Lung microvascular endothelial cell (primary cell): ENCODE measurements at places on chromosomes 5 and 9.

GRCh38 chr9:32590898-32591297 is 17.9 kb upstream of the NDUFB6 start:
- no peak for DNase-seq

DNA sequence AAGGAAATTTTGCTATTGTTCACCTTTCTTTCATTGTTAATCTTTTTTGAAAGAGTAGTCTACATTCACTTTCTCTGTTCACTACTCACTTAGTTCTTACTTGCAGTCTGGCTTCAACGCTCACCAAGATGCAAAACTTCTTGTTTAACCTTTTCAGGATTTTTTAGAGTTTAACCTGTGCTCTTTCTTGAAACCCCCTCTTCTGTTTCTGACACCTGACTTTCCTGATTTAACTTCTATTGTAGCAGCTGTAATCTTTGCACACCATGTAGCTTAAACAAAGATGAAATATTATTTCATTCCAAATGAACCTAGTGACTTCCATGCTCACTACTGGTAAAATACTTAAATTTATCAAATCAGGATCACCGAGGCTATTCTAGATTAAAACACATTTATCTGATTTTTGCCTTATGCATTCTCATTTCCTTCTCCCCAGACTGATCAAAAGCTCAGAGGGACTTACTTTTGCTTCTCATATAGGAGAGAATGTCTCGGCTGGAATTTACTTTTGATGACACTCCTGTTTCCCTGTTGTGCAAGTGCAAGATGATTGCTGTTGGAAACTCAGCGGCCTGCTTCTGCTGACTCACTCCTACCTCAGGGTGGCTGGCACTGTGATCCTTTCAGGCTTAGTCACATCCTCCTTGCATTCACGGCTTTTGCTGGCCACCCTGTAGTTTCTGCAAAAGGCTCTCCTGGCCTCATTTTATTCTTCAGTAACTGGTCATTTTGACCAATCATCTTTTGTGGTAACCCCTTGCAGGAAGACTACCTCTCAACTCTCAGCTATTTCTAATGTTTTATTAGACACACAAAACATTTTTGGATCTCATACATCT is 109.3 kb upstream of the IFNE start:
- DNase-seq, result peak; percentile 97

GRCh38 chr5:74402553-74402952 is 238.0 kb downstream of the ENC1 start:
- DNase-seq, result no peak

GRCh38 chr5:145946112-145946861 is 9.9 kb downstream of the SH3RF2 start:
- peak; percentile 55 for DNase-seq

DNA sequence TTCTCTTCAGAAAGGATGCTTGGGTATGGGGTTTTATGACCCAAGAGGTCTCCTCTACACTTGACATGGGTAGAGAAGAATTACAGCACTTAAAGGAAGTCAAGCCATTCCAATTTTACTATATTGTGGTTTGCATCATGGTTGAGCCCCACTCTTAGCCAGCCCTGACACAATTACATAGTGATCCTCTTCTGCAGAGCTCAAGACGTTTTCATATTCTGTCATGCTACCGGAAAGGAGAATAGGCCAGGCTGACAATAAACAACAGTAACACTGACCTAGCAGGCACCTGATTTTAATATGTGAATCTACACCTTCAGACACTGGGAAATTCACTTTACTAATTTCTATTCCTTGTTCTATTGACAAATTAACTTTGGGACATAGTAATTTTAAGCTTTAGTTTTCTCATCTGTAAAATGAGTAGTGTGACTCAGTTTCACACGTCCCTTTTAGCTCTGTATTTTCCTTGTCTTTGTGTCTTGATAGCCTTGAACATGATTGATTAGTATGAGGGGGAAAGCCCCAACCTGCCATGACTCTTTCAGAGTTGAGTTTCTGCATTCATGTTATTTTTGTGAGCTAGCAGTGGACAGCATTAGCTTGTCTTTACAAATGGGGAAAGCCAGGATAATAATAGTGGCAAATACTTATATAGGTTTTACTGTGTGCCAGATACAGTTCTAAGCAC is 83.8 kb downstream of the SV2C start:
- no peak for DNase-seq

- DNase-seq, result no peak
Observed at GRCh38 chr5:135574493-135574892, 4.3 kb downstream of the CXCL14 start.

DNA sequence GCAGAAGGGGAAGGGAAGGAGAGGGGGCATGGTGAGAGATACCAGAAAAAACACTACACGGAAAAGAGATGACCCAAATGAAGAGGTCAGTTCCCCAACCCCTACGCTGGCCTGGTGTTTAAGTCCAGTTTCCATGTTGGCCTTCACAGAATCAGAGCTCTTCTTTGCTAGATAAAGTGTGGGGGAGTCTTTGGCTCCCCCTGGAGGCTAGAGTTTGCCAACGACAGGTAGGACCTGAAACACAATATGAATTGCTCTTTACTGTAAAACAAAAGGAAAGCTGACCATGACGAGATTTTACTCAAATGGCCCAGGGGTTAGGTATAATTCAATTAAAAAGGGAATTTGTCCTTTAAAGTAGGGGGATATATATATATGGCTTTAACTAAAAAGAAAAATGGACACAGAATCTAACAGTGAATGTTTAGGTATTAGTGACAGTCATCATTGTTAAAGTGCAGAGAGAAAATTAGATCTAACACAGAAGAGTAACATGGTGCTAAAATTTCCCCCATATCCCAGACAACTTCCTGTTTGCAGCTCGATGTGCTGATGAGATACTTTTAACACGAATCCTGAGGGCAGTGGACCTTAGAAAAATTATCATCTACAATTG is 92.0 kb downstream of the SV2C start:
- peak; percentile 56 for DNase-seq

DNA sequence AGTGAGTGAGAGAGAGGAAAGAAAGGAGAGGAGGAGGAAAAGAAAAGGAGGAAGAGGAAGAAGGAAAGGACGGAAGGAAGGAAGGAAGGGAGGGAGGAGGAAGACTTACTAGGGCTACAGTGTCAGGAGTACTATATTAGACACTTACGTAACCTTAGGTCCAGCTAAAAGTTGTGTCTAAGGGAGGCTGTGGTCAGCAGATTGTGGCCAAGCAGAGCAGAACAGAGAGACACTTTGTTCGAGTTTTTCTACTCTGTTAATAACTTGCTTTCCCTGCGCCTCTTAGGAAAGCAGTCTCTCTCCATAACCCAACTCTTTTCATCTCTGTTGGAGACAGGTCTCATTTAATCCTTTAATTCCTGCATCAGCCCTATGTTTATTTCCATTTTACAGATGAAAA is 138.9 kb downstream of the KCNN2 start:
- no peak for DNase-seq

GRCh38 chr9:98547606-98548005 is 161.1 kb downstream of the GABBR2 start:
- no peak for DNase-seq

- DNase-seq, result no peak
Observed at GRCh38 chr9:5817862-5818261, 15.1 kb downstream of the ERMP1 start.

GRCh38 chr5:23169660-23170416 is 316.7 kb upstream of the CDH12 start:
- DNase-seq, result no peak

DNA sequence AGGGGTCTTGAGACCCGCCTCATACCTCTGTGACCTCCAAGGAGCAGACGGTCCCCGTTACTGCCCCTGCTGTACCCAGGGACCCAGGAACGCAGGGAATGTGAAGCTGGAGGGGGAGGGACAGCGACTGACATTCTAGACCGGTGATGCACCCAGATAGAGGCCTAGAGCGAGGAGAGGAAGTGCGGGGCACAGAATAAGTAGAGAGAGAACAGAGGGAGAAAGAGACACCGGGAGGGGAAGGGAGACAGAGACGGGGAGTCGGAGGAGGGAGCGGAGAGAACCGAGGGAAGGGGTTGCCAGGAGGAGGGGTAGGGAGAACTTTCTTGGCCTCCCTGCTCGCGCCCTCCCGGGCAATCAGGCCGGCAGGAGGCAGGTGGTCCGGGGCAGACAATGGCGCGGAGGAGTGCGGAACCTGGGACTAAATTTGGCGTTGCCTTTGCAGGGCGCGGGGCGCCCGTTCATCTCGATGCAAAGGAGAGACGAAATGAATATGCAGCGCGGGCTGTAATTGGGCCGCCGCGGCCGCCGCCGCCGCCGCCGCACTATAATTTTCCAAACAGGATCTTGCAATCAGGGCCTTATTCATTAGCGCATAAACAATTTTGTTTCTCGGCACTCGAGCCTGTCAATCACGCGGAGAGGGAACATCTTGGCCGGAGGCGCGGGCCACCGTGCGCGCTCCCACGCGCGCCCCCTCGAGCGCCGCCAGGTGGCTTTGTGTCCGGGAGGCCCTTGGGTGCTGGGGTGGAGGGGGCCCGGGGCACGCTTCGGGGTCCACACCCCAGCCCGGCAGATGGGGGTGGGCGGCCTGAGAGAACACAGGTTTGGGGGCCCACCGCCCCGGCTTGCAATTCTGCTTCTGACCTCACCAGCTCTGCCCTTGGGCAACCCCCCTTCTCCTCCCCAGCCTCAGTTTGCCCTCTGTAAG is 33.0 kb downstream of the NDUFA8 start:
- no peak for DNase-seq

DNA sequence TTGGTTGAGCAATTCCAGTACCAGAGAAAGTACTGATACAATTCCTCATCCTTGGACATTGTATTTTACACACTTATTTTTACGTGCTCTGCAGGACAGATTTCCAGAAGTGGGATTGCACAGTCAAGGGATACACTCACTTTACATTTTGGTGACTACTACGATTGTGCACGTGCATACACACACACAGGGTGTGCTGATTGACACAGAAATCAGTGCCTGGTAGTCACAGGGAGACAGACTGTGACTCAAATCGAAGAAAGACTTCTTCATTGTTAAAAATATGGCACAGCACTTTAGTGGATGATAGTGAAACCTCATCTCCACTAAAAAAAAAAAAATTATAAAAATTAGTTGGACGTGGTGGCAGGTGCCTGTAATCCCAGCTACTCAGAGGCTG is 1.5 kb downstream of the GARIN3 start:
- DNase-seq, result no peak

DNA sequence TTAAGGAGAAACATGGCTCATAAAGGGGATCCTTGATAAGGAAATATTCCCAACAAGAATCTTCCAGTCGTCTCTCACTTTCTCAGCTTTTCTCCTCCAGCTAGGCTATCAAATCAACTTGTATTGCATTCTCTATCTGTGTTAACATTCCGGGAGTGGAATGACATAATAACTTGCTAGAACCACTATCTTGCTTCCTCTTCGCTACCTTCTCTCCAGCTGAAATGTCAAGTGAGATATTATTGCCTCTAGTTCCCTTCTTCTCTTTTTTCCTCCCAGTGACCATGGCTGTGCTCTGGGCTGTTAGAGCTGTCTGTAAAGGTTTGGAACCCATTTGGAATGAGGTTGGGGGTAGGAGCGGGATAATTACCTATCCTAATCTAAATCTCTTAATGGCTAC is 1329.5 kb upstream of the WWC1 start:
- no peak for DNase-seq

GRCh38 chr5:69238760-69239251 is 4.1 kb downstream of the CDK7 start:
- DNase-seq, result peak; percentile 81

GRCh38 chr9:92725266-92725545 is 39.4 kb downstream of the BICD2 start:
- no peak for DNase-seq

GRCh38 chr5:169012450-169012849 is 288.5 kb downstream of the SLIT3 start:
- DNase-seq, result no peak

GRCh38 chr9:131149688-131150053 is 24.3 kb downstream of the NUP214 start:
- DNase-seq, result peak; percentile 12

DNA sequence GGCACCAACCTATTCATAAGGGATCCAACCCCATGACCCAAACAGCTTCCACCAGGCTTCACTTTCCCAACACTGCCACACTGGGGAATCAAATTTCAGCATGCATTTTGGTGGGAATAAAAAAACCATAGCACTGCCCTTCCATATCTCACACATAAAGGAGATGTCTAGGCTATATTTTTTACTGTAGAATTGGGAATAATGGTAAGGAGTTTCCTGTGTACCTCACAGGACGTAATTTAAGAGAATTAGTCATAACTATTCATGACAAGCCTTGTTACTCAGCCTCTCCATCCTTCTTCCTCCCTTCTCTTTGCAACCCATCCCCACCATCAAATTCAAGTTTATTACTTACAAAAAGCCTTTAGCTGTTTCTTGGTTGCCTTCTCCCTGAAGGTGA is 352.1 kb downstream of the MLLT3 start:
- no peak for DNase-seq

DNA sequence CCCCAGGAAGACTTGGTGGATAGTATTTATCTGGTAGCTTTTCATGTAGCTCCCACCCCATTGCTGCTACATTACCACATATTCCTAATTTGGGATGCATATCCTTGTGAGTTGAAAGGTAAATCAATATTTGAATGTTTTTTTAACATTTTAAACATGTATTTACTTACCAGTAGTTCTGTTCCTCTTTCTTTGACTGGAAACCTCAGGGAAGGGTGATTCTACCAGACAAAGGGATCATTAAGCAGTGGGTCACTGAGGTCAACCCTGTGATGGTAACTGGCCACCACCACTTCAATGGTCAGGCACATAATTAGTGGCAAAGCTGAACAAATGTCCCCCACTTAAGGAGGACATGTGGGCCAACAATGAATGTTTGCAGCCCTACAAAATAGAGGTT is 27.2 kb upstream of the KLF9 start:
- no peak for DNase-seq

DNA sequence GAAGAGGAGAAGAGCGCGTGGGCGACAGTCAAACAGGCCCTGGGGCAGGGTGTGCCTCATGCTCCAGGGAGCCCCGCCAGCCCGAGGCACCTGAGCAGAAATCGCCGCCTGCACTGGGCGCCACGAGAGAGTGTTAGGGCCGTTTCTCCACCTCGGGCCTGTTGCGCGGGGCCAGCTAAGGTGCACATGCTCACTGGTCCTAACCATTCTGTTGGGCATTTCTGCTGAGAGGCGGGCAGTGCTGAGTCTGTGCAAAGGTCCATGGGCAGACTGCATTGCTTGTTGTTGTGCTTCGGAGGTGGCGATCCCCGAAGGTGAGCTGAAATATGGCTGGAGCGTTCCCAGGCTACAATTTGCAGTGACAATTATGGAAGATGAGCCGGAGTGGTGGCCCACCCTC is 367.8 kb upstream of the SPATA31A5 start:
- DNase-seq, result no peak

GRCh38 chr5:173028811-173029327 is 27.3 kb upstream of the CREBRF start:
- peak; percentile 20 for DNase-seq

GRCh38 chr5:9653811-9654210 is 23.7 kb upstream of the TAS2R1 start:
- no peak for DNase-seq

- peak; percentile 69 for DNase-seq
Observed at GRCh38 chr9:21030389-21031035, 928 bp downstream of the HACD4 start.

GRCh38 chr9:4353236-4353635 is 53.4 kb upstream of the GLIS3 start:
- no peak for DNase-seq
